ENCODE measurements at places on chromosomes 12 and 14.

- DNase-seq, result no peak
Observed at GRCh38 chr12:49244176-49244575, 20.7 kb upstream of the TUBA1C start.

DNA sequence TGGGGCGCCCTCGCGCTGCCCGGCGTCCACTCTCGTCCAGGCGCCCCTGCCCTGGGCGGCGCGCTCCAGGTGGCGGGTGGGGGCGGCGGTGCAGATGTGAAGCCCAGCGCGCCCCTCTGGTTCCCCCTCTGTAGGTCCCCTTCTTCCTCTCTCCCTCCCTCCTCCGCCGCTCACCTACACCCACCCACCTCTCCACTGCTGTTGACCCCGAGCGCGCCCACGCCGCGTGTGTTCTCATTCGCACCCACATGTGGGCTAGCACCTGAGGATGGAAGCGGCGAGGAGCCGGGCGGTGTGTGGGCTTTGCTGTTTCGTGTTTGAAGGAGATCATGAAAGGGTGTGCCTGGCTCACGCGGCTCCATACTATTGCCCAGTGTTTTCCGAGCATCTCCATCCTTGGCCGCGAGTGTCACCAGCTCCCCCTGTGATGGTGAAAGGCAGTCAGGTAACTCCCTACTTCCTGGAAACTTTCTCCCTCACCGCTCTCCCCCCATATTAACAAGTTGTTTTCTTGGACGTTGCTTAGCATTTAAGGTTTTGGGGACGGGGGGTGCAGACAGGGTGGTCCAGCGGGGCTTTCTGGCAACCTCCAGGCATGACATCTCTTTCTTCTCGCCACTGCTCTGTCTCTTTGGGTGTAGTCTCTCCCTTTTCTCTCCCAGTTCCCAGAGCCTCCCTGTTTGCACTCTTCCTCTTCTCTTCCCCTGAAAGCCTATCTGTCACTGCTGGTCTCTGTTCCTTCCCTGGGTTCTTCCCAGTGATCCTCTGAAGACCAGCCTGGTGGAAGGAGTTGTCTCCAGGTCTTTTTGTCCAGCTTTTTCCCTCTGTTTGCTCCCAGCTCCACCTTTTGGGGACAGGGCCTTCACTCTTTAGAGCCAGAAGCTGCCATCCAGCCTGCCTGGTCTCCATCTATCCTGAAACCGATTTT is 1.6 kb downstream of the CACNA1C start:
- no peak for DNase-seq

GRCh38 chr12:106030210-106031071 is 108.3 kb downstream of the NUAK1 start:
- DNase-seq, result no peak

DNA sequence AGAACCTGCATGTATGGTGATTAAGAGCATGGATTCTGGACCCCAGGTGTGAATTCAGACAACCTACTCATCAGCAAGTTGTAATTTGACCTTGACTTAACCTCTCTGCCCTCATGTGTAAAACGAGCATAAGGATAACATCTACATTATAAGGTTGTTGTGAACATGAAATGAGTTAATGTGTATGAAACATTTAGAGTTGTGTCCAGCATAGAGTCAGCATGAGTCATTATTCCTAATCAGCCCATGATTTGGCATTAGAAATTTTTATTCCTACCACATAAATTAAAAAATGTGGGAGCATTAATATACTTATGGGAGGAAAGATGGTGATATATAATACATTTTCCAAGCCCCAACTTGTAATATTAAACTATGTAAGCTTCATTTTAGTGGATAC is 95.9 kb upstream of the DDHD1 start:
- DNase-seq, result no peak

- DNase-seq, result no peak
Observed at GRCh38 chr14:93329965-93330608, 2.7 kb downstream of the BTBD7 start.

DNA sequence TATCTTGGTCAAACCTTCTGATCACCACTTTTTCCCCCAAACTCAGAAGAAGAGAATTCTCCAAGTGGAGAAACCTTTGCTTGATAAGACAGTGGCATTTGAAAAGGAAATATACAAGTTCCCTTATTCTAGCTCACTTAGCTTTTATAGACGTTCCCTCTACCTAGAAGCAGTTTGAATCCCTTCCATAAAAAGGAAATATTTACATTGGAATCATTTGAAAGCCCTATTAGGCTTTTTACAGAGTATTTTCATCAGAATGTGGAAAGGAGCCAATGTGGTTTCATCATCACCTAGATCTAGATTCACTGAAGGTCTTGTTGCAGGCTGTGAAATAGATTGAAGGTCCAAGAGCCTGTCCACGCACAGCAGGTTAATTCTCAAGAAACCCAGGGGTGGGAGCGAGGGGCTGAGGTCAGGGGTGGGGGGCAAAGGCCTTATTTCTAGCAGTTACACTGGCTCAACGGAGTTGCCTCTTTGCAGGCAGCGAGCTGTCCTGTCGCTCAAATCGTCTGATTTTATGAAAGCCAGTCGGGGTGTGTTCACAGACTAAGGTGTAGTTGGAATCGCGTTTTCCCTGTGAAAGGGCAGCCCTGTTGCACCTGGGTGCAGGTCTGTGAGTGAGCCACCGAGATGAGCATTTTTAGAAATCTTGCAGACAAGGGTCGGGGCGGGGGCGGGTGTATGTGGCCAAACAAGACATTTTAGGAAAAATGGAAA is 45.6 kb downstream of the AACS start:
- DNase-seq, result no peak

GRCh38 chr12:48029491-48030172 is 25.4 kb upstream of the COL2A1 start:
- DNase-seq, result no peak

DNA sequence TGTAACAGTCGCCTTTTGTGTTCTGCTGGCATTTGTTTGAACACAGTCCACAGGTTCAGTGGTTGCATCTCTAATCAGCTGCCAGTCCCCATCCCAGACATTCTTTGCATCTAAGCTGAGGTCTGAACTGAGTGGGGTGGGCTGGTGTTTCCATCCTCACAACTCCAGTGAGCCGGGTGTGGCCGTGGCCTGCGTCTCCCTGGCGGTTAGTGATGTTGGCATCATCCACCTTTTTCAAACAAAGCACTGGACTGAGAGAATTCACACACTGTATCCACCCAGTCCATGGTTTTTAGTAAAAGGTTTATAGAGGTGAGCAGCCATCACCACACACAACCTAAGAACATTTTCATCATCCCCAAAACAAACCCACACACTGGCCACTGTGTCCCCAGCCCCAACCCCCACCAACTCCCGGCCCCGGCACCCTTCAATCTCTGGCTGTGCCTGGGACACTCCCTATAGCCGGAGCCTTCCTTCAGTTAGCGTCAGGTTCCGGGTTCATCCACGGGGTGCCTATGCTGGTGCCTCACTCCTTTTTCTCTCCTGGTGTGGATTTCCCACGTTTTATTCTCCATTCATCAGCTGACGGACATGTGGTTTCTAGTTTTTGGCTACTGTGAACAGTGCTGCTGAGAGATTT is 6.5 kb downstream of the DDX51 start:
- DNase-seq, result no peak

DNA sequence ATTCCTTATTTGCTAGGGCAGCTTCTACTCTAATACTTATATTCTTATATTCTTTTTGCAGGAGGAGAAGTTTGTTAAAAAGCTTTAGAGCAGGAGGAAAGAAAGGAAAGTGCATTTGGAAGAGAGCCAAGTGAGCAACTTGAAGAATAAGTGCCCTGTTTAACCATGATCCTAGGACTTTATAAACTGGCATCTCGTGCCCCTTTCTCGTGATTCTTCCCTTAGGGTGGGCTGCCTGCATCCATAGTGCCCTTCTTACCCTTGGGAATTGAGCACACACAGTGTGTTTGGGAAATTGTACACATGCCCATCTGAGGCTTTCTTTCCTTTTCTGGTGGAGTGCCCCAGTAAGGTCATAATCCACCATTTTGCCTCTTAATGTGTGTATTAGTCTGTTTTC is 141.9 kb downstream of the NUBPL start:
- DNase-seq, result no peak

- DNase-seq, result no peak
Observed at GRCh38 chr12:22480016-22480415, 64.3 kb downstream of the C2CD5 start.

- no peak for DNase-seq
Observed at GRCh38 chr12:2678426-2678825, 116.3 kb upstream of the FKBP4 start.

GRCh38 chr12:119713551-119714031 is 45.7 kb downstream of the PRKAB1 start:
- no peak for DNase-seq

DNA sequence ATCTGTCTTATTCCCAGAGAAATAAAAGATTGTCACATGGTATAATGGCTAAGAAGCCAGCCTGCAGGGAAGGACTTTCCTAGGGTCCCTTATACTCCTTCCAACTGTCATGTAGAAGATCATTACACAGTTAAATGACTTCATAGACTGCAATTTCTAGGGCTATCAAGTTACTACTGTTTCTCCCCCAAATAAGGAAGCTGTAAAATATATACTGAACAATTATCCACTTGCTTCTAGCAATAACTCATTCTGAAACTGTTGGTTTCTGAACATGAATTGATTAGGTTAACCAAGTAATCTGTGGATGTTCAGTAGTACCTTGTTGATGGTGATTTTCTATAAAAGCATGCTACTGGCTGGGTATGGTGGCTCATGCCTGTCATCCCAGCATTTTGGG is 44.6 kb downstream of the A2ML1 start:
- no peak for DNase-seq

GRCh38 chr12:58071994-58072393 is 130.6 kb downstream of the ATP23 start:
- no peak for DNase-seq

GRCh38 chr12:70605976-70606375 is 31.3 kb downstream of the PTPRB start:
- no peak for DNase-seq

GRCh38 chr12:100460702-100461101 is 13.0 kb upstream of the NR1H4 start:
- DNase-seq, result no peak

DNA sequence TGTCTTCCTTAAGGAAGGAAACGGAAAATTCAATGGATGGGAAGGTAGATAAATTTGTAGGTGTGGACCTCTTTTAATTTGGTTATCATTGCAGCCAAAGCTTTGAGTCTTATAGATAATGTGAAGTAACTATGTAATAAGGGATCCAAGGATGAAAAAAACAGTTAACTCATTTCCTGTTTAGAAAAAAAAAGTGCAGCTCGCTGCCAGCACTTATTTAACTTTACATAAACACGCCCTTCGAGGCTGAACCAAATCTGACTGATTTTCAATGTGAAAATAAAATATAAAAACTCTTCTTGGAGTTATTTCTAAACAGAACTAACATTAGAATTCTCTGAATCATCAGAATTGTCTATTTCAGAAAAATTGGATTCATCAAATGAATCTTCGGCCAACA is 7.0 kb downstream of the NUBPL start:
- no peak for DNase-seq

- no peak for DNase-seq
Observed at GRCh38 chr14:49692193-49692757, 645 bp upstream of the KLHDC1 start.

GRCh38 chr14:54487771-54488170 is 1.0 kb downstream of the GMFB start:
- no peak for DNase-seq

DNA sequence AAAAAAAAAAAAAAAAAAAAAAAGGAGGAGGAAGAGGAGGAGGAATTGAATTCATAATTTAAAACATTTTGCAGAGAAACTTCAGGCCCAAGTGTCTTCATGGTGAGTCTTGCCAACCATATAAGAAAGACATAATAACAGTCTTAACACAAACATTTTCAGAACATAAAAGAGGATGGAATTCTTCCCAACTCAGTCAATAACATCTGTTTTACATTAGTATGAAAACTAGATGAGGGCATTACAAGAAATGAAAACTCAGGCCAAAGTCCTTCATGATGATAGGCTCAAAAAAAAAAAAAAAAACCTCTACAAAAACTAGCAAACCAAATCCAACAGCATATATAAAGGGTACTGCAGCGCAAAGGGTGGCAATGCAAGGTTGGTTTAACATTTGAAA is 151.6 kb downstream of the FOXA1 start:
- DNase-seq, result no peak

- no peak for DNase-seq
Observed at GRCh38 chr12:102745971-102746600, 171.0 kb downstream of the PAH start.

DNA sequence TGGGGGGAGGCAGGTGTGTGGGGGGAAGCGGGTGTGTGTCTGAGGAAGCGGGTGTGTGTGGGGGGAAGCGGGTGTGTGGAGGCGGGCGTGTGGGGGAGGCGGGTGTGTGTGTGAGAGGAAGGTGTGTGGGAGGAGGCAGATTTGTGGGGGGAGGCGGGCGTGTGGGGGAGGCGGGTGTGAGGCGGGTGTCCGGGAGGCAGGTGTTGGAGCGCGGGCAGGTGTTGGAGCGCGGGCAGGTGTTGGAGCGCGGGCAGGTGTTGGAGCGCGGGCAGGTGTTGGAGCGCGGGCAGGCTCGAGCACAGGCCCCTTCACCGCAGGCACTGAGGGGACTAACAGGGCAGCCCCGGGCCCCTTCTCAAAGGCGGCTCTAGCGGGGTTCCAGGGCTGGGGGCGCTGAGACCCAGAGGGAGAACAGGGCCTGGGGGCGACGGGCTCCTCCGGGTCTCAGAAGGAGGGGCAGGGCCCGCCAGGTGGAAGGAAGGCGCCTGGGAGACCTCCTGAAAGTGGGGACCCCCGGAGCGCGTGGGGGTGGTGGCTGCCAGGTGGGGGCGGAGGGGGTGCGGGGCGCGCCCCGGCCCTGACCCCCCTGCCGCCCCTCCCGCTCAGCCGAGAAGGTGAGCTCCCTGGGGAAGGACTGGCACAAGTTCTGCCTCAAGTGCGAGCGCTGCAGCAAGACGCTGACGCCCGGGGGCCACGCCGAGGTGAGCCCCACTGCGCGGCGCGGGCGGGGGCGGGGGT is 3.2 kb downstream of the CRIP2 start:
- DNase-seq, result no peak

- DNase-seq, result no peak
Observed at GRCh38 chr14:103384450-103385151, 614 bp upstream of the MARK3 start.

- DNase-seq, result no peak
Observed at GRCh38 chr12:80968326-80968725, 30.6 kb upstream of the LIN7A start.

GRCh38 chr12:116684891-116685290 is 53.0 kb downstream of the SPRING1 start:
- no peak for DNase-seq

GRCh38 chr12:57401165-57401564 is 29.7 kb downstream of the R3HDM2 start:
- no peak for DNase-seq
